ENCODE measurements at places on chromosomes 5 and 9. TPM values are rescaled to one million over a fixed set of nuclear protein-coding genes. Genes with fewer than 3 reads are reported as not detected.

Gene C9
- total RNA-seq: 0.20 TPM

Gene GGTA1
- 2.7 TPM for total RNA-seq

Gene IFNK
- total RNA-seq: not detected

DNA sequence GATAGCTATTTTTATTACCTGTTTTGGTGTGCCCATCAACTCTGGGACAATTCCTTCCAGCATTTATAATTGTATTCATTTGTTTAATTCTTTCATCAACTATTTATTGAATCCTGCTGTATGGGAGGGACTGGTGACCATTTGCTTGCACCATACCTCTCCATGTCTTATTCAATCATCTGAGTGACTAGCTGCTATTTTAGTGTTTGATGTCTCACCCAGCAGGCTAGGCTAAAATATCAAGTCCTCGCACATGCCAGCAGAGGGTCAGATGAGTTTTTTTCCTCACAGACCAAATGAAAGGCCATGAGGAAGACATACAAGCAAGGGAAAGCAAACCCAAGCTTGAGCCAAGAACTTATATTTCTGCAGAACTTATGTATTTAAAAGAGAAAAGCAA, 63.9 kb downstream of the CETN3 start:
- no peaks in the 10 kb centered on the region for H3K36me3 ChIP-seq
- no peaks in the 10 kb centered on the region for H3K4me1 ChIP-seq
- no peaks in the 10 kb centered on the region for H3K27me3 ChIP-seq
- no peak overlapping the region for H3K4me3 ChIP-seq

DNA sequence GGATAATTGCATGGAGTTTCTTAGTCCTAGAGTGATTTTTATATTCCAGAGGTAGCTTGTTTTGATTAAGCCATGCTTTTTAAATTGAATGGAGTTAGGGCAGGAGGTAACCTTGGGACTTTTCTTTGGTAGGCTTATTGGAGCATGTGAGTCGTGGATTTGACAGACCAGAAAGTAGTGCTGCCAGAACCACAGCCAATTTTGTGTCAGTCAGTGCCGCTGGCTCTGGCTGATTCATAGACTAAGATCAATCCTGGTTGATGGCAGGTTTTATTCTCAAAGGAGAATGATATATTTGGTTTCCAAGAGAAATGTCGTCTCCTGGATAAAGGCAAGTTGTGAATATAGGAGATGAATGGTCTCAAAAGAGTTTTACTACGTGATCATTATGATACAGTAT, 20.3 kb downstream of the RAI14 start:
- no peak overlapping the region for H3K4me3 ChIP-seq
- no peak for DNase-seq
- H3K27ac ChIP-seq: no peak overlapping the region
- no peaks in the 10 kb centered on the region for H3K36me3 ChIP-seq
- no peaks in the 10 kb centered on the region for H3K27me3 ChIP-seq

Measured in ovary (tissue), 10 donors.